Kidney epithelial cell (primary cell): ENCODE measurements at places on chromosomes 3 and 15.
A peak's percentile ranks its signal among the peaks of the same experiment; 100 is the strongest.

DNA sequence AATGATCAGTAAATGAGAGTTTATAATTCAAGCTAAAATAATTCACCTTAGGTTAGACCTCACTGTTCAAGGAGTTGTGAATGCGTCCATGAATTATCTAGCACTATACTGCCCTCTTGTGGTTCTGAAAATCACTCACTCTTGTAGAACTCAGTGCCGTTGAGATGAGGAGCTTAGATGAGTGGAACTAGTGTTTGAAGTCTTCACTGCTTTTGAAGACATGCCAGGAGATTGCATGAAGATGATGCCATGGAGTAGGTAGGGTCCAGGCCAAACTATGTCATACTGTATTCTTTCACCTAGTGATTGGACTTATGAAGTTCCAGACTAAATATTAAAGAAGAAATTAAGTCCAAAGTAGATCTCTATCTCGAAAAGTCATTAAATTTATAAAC, 28.8 kb downstream of the LYSMD4 start:
- DNase-seq: peak; percentile 65

GRCh38 chr3:180223268-180223667, 186.5 kb upstream of the PEX5L start:
- DNase-seq: no peak

DNA sequence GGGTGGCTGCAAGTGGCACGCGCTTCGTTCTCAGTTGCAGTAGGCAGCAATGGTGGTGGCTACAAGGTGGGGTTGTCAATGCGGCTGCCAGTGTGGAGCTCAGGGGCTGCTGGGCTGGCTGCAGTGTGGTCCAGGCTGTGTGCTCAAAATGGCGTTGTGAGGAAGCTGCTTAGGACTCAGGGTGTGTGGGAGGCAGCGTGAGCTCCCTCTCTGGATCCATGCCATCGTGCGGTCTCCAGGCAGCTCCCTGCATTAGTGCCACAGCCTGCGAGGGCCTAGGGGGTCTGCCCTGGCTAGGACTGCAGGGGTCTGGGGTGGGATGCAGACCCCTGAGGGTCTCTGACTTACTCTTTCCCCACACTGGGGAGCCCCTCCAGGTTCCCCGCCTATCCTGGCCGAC, 397.2 kb downstream of the OCA2 start:
- DNase-seq: no peak

GRCh38 chr15:54990793-54991192, 205.9 kb downstream of the RSL24D1 start:
- no peak for DNase-seq
